Neural progenitor cell (in vitro differentiated cells): ENCODE measurements at places on chromosomes 1 and 21.

GRCh38 chr1:92922356-92923035, 38.8 kb downstream of the DIPK1A start:
- no peak for DNase-seq

GRCh38 chr1:192951691-192952460, 107.3 kb downstream of the UCHL5 start:
- no peak for DNase-seq

DNA sequence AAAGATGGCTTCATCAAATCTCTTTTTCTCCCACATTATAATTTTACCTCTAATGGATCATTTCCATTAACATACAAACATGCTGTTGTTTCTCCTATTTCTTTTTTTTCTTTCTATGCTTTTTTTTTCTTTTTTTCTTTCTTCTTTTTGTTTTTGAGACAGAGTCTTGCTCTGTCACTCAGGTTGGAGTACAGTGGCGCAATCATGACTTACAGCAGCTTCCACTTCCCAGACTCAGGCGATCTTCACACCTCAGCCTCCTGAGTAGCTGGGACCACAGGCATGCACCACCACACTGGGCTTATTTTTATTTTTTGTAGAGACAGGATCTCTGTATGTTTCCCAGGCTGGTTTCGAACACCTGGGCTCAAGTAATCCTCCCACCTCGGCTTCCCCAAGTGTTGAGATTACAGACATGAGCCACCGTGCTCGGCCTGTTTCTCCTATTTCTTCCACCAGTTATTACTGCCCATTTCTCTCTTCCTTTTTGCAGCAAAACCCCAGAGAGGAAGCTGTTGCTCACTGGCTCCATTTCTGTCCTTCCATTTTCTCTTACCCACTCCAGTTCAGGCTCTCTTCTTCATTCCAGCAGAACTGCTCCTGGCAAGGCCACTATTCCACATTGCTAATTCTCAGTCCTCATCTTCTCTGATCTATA, 32.1 kb upstream of the OPRD1 start:
- DNase-seq, result no peak

- no peak for DNase-seq
These were observed 103.0 kb upstream of the TSPAN2 start for GRCh38 chr1:115192200-115192767.

- peak; percentile 80 for DNase-seq
These were observed 12.7 kb downstream of the C1QB start for GRCh38 chr1:22665752-22666151.

DNA sequence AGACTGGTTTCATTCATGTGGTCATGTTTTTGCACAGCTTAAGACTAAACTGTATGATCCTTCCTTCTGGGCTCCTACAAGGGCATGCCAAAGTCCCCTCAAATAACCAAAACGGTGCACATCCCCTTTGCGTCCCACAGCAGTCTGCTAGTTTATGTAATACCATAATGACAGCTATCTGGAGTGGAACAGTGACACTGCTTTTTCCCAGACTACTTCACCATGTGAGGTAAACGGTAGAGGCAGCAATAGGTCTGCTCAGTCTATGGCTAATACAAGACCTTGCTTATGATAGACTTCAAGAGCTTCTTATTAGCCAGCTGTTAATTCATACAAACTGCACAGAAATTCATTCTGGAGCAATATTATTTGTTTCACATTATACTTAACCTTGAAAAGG, 395.5 kb downstream of the SMYD3 start:
- DNase-seq, result no peak

DNA sequence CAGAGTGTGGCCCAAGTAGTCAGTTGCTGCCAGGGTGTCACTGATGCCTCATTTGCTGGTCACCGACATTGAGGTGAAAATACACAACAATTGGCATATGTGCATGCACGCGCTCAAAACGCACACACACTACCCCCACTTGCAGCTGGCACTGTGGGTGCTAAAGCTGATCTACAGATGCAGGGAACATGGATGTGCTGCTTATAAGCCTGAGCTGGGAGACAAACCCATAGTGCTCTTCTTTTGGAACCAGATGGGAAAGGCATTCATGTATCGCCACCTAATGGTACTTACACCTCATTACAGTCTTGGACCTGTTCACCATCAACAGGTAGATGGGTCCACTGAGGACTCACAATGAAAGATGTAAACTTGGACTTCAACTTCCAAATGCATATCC, 70.3 kb upstream of the CAMK1G start:
- DNase-seq, result peak; percentile 68

DNA sequence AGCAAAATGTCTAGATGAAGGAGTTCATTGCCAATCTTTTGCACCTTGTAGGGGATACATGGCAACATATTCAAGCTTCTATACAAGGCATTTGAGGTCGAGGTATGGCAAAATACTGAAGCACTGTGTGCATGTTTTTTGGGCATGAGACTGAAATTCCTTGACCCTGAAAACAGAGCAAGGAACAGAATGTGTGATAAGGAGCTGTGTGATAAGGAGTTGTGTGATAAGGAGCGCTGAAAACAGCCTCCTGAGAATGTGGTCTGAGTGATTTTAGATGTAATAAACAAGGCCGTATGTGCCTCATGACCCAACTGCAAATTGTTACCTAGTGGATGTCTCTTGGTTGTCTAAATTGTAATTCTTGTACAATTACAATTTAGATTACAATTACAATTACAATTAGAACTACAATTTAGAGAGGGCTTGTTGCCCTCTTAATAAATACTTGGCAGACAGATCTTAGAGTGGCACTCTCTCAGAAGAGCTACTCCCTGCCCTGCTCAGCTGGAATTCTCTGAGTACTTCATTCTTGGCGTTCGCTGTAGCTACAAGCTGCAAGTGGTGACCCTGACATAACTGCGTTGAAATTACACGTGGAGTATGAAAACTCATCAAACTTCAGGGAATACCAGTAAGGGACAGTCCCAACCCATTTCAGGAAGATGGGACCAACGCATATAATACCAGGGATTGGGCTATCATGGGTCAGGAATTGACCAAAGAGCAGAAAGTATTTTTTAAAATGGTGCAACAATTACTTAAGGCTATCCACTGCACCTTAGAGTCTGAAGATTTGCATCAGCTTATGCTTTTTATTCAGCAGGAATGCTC, 20.0 kb upstream of the ITLN1 start:
- DNase-seq, result no peak

GRCh38 chr1:159889821-159890252, 10.1 kb downstream of the CFAP45 start:
- DNase-seq, result peak; percentile 27

GRCh38 chr1:150186789-150187559, 37.3 kb downstream of the PLEKHO1 start:
- peak; percentile 65 for DNase-seq

DNA sequence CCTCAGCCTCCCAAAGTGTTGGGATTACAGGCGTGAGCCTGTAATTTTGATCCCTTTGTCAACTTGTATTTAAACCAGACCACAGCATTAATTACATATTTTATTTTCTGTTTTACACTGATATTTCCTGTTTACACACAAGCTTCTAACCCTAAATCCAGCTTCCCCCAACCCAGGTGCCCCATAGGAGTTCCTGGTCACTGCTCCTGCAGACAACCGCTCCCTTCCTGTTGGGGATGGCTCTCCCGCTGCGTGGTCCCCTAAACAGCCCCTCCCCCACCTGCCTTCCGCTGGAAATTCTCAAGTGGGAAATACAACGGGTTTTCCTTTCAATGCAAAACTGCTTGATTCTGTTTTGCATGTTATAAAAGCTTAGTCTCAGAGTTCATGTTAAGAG, 3.7 kb downstream of the CSTB start:
- DNase-seq, result no peak

- DNase-seq, result no peak
These were observed 17.4 kb downstream of the CELA3A start for GRCh38 chr1:22018583-22019559.

GRCh38 chr1:24967555-24967954, 37.5 kb upstream of the RUNX3 start:
- no peak for DNase-seq

- peak; percentile 11 for DNase-seq
These were observed 142.1 kb downstream of the RYR2 start for GRCh38 chr1:237183963-237184540.

- DNase-seq, result no peak
These were observed 113.1 kb upstream of the SLC45A1 start for GRCh38 chr1:8204826-8205225.

GRCh38 chr1:33030575-33030974, 6.1 kb downstream of the AK2 start:
- no peak for DNase-seq

DNA sequence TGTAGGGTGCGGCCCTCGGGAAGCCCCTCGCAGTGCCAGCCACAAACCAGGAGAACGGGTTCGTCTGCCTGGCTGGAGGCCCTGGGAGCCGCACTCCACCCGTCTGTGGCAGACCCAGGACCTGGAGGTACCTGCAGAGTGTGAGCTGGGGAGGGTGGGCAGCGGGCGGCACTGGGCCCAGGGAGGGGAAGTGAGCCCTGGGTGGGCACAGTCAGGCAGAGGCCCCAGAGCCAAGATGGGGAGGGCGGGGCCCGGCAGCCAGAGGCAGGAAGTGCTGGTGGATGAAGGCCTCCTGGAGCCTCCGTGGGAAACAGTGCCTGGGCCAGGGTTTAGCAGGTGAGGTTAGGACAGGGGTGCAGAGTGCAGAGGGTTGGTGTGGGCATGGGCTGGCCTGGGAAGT, 4.0 kb upstream of the PEX10 start:
- no peak for DNase-seq

- no peak for DNase-seq
These were observed 6.5 kb downstream of the ENO1 start for GRCh38 chr1:8871965-8872399.

- DNase-seq, result no peak
These were observed 6.9 kb downstream of the ANKRD35 start for GRCh38 chr1:145878724-145879123.

- no peak for DNase-seq
These were observed 195.0 kb upstream of the PBX1 start for GRCh38 chr1:164363980-164364379.

GRCh38 chr1:212244441-212244840, 40.8 kb upstream of the PPP2R5A start:
- DNase-seq, result no peak
